NCI-H187 (cell line): ENCODE measurements at places on chromosomes 11 and 22.

GRCh38 chr11:1231396-1232020 lies 8.6 kb downstream of the MUC5B start:
- no peak for DNase-seq

DNA sequence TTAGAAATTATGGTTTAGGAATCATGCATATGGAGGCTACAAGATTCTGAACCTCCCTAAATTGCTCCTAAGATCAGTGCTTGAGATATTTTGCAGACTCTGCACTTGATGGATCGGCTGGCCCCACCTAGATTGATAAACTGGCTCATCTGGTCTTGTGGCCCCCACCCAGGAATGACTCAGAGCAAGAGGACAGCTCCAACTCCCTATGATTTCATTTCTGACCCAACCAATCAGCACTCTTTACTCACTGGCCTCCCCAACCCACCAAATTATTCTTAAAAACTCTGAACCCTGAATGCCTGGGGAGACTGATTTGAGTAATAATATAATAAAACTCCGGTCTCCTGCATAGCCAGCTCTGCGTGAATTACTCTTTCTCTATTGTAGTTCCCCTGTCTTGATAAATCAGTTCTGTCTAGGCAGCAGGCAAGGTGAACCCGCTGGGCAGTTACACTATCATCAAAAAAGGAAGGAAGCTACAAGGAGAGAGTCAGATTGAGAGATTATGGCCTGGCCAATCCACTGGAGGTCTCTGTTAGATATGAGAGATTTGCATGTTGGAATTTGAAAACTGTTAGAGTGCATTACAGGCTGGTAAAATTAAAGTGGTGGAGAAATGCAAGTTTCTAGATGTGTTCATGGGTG lies 245.8 kb downstream of the CSNK2A3 start:
- no peak for DNase-seq

DNA sequence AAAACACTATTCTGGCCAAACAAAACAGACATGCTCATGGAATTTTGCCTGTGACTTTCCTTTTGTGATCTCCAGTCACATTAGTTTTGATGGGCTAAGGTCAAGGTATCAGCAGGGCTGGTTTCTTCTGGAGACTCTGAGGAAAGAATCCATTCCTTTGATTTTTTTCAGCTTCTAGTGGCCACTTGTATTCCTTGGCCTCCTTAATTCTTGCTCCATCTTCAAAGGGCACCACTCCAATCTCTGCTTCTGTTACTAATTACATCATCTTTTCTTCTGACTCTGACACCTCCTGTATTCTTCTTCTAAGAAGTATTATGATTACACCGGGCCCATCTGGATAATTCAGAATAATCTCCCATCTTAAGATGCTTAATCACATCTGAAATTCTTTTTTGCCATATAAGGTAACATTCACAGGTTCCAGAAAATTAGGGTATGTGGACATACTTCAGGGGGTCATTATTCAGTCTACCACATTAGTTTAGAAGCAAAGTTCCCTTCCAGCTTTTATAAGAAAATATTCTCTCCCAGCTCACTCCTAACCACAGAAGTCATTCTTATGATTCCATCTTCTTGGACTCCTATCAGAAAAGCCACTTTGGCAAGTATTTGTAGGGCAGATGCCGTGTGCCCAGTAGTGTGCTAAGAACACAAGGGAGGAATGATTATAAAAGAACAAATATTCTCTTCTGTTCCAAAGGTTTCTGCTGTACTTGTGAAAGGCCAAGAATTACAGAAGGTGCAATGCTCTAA lies 56.4 kb upstream of the FSHB start:
- DNase-seq, result no peak

- DNase-seq, result no peak
Measured at GRCh38 chr11:12599408-12600143, 74.6 kb upstream of the TEAD1 start.

DNA sequence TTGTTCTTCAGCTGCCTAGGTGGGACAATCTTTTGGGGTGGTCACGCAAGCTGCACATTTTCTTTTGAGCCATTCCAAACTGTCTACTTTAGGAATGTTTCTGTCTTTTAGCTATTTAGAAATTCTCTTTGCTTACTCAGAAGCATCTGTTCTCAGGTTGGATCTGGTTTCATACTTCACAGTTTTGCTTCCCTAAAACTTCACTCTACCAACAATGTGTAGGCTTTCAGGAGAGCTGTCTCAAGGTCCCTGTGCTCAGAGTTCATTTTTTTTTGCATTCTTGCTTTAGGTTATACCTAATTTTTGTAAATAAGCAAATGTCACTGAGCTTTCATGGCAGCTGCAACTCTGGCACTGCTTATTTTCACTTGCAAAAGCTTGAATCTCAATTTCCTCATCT lies 36.7 kb downstream of the CCDC90B start:
- DNase-seq, result no peak

DNA sequence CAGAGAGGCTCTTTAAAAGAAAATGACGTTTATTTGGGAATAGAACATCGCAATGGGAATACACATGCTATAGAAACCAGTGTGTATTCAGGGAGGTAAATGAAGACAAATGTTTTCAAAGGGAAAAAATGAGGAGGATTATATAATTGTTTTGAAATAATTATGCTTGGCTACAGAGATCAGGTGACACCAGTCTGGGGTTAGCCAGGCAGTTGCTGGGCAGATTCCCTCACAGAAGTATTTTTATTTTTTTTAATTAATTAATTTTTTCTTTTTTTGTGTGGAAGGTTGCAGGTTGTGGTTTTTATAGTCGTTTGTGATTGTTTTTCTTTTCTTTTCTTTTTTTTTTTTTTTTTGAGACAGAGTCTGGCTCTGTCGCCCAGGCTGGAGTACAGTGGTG lies 5.6 kb upstream of the STARD10 start:
- no peak for DNase-seq

- no peak for DNase-seq
Measured at GRCh38 chr11:32034149-32034548, 56.7 kb upstream of the RCN1 start.

GRCh38 chr22:44482776-44483175 lies 15.3 kb downstream of the RTL6 start:
- DNase-seq, result no peak

DNA sequence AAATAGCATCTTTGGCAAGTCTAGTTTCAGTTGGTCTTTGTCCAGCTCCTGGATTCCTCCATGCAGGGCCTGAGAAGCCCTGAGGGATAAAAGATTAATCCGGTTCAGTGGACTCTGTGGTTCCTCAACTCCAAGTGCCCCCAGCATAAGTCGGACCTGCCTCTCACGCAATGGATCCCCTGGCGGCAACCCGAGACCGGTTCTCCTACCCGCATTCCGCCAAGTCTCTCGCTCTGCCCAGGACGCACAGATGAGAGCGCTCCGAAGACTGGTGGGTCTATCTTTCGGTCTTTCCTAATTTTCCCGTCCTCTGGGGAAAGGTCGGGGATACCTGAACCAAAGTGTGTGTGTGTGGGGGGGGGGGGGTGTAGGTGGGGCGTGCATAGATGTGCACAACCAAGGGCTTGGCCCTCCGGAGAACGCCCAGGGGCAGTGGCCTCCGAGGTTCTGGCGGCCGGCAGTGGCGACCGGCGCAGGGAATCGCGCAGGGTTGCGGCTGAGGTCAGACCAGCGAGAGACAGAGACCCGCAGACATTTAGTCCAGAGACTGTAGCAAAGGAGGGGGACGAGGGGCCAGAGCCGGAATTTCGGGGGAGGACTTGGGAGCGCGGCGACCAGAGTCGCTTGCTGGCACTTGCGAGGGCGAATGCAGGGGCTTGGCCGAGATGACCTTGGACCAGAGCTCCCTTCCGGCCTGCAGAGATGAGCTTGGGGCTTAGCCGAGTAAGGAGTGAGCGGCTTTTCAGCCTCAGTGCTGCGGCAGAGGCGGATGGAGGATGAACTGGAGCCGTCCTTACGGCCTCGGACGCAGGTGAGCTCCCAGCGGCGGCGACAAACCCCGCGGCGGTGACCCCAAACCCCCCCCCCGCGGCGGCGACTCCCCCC lies 712 bp upstream of the SLC2A11 start:
- DNase-seq, result no peak

- DNase-seq, result no peak
Measured at GRCh38 chr11:22472306-22472705, 134.1 kb downstream of the SLC17A6 start.

GRCh38 chr11:117327567-117328374 lies at the start of gene CEP164:
TSS of gene CEP164 (plus strand) at chr11:117327854. CDS start at chr11:117338587, 10,733 bp downstream.
- peak; percentile 91 for DNase-seq

DNA sequence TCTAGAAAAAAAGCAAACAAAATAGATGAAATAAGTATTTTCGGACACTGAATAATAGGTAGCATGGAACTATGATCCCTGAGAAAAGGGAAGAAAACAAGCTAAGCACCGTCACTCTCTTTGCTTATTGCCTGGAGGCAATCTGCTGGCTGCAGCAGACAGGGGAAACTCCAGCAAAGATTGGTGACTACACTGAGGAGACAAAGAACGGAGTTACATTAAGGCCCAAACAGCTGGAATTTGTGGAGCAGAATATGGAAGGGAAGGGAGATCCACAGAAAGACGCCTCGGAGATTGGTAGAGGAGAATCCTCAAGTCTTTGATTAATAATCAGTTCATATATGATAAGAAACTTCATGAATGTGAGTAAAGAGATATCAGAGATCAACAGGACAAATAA lies 150.2 kb downstream of the TYR start:
- no peak for DNase-seq

DNA sequence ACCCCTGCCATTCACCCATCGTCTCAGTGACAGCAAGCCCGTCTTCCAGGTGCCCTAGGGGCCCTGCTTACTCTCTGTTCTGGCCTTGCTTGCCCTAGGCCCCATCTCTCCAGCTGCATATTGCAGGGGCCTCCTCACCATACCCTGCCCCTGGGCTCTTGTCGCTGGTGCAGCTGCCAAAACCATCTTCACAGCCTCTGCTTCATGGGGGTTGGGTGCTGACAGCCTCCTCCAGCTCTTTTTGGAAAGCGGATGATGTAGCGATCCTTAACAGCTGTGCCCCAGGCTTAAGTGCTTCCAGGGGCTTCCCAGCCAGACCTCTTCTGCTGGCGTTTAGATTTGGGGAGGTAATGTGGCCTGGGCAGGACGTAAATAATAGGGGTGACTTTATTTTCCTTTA lies 61.2 kb upstream of the SUSD2 start:
- no peak for DNase-seq

GRCh38 chr11:57424792-57425564 lies 1.9 kb downstream of the SLC43A3 start:
- no peak for DNase-seq

- peak; percentile 9 for DNase-seq
Measured at GRCh38 chr11:61971248-61972111, 4.0 kb upstream of the FTH1 start.

GRCh38 chr11:120147950-120148270 lies 10.0 kb upstream of the TRIM29 start:
- no peak for DNase-seq

DNA sequence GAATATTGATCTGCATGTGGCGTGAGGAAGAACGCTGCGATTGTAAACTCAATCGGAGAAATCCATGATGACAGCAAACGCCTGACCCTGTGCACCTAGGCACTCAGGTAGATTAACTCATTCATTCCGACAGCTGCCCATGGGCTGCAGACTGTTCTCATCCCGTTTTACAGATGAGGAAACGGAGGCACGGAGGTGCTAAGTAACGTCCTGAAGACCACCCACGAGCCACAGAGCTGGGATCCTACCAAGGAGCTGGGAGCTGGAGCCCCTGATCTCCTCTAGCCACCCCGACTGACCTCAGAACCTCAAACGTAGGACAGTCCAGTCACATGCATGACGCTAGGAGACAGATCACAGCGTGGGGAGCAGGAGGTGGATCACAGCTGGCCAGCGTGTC lies 1092.7 kb downstream of the BRD1 start:
- DNase-seq, result no peak

DNA sequence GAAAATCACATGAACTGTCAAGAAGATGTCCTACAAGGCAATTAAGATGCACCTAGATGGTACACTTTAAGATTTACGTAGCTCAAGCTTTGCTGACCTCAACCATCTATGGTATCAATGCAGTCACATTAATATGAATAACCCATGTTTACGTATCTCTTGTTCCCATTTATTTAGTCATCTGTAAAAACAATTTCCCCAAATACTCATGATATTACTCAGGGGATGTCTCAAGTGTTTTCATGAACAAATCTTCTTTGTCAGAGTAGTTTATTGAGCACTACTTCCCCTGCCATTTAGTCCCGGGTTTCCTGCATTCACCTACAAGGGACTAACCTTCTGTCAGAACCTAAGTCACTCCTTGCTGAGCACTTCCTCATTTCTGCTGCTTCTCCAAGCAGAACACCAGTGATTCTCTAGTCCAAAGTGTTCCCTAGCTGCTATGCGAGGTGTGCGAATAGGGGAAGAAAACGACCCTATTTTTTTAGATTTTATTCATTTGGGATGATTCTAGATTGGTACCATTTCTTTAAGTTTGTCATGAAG lies 554.3 kb upstream of the LRRC4C start:
- DNase-seq, result no peak

GRCh38 chr11:44804449-44805437 lies 78.0 kb downstream of the TSPAN18 start:
- no peak for DNase-seq

DNA sequence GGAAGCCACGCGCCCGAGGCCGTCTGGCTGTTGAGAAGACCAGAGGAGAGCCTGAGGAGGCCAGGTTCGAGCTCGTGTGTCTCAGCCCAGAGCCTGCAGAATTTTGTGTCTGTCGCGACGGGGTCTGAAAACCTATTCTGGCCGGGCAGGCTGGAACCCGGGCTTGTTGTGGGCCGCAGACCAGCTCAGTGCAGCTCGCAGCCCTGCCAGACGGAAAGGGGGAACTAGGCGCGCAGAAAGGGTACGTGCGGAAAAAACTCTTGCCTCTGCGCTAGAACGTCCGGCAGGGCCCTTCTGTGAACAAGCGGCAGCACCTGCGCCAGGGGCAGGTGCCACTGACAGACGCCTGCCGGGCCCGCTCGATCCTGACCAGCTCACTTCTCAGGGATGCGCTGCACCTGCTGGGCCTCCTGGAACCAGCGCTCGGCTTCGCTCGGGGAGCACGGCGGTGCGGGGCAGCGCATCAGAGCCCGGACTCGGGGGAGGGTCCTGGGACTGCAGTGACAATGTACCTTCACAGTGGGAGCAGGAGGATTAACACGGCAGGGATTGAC lies 409.3 kb downstream of the BRD1 start:
- DNase-seq, result no peak

GRCh38 chr11:40129266-40129665 lies 1330.2 kb downstream of the LRRC4C start:
- DNase-seq, result no peak

DNA sequence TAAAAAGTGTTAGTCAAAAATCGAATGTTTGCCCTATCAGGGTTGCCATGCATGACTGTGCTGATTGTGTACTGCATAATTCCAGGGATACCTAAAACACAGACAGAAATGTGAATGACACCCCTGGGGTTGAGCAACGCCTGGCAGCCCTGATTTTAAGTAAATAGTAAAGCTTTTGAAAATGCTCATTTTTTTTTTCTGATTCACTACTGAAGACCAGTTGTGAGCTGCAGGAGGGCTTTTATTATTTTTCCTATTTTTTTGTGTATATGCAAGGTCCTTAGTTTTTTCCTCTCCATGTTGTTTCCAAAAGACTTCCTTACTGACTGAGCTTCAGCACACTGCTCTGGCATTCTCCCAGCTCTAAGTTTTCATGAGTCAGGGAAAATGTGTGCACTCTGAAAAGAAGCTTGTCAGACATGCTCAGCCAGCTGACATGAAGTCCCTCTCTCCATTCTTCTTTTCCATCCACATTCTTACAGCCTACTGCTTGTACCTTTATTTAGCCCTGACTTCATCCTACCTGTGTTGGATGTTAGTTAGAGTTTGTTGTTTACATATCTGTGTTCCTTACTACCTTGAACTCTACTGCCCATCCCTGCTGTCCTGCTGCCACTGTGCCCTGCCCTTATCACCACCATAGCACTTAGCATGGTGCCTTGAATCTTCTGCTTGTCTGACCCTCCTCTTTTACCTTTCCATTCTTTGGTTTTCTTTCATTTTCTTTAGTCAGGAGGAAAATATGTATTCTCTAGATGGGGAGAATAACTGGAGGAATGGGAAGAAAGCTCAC lies 79.5 kb downstream of the HORMAD2 start:
- DNase-seq, result no peak
